ENCODE measurements at places on chromosomes 1 and 21.

DNA sequence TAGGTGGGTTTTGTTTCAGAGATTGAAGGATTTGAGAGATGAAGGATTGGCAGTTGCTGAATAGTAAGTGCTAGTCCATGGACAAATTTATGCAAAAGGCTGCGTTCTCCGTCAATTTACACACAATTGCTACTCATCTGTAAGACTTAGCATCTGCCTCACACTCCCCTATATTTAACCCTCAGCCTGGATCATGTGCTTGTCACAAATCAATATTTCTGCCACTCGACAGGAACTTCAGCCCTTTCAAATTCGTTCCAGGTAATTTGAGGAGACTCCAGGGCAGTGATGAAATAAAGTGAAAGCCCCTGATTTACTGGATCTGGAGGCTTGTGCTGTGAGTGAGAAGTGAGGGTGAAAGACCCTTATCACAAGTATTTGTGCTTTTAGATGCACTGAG is 105.6 kb upstream of the UBE2U start:
- no peak for DNase-seq

GRCh38 chr1:230127105-230128054 is 60.3 kb downstream of the GALNT2 start:
- no peak for DNase-seq

DNA sequence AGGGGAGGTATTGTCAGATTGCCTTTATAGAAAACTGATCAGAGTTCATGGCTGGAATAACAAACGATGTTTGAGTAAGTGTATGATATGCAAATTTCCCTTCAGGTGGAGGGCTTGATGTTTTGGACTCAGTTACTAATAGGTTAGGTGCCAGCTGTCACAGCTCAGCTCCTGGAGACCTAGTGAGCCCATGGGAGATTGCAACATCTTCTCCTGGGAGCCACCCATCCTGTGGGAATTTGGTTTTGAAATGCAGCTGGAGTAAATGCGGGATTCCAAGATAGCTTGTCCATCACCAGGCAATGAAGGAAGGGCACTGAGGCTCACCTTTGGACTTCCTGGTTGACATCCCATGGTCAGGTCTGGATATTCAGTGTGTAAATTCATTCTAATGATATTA is 211.4 kb upstream of the NRIP1 start:
- DNase-seq, result no peak

GRCh38 chr1:18618546-18619466 is 11.8 kb upstream of the PAX7 start:
- DNase-seq, result no peak

DNA sequence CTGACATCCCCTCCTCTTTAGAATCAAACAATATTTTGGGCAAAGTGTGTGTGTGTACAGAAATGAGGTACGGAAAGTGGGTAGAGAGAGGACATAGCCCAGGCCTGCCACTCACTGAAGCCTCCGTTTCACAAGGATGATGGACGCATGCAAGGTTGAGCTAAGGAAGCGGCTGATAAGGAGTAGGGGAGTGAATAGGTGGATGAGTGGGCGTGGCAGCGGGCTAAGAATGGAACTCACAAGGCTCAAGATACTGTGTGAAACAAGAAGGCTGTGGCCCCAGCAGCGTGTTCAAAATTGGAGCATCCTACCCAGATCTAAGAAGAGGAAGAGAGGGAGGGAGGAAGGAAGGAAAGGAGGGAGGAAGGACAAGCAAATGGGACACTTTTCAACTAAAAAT is 37.5 kb downstream of the VWA5B1 start:
- no peak for DNase-seq

DNA sequence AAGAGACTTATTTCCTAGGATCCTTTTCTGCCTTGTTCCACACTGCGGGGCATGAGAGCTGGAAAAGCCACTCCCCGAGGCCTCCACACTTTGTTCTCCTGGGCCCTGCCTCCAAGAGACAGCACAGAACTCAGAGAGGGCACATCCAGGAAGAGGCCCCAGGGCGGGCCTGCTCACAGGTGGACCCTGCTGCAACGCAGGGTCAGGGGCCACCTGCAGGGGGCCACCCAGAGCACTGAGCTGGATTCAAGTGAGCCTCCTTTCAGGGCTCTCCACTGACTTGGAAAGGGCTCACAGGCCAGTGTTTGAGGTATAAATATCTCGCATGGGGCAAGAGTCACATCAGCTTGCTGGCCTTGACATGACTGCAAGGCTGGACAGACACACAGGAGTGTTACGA is 4.8 kb downstream of the RGS16 start:
- no peak for DNase-seq

- DNase-seq, result no peak
Measured at GRCh38 chr1:62962014-62962812, 178.3 kb downstream of the ATG4C start.

GRCh38 chr21:14773777-14774345 is 227.7 kb upstream of the SAMSN1 start:
- DNase-seq, result no peak

All from AG09309 (cell line).